ENCODE measurements at places on chromosomes 12 and 14.

DNA sequence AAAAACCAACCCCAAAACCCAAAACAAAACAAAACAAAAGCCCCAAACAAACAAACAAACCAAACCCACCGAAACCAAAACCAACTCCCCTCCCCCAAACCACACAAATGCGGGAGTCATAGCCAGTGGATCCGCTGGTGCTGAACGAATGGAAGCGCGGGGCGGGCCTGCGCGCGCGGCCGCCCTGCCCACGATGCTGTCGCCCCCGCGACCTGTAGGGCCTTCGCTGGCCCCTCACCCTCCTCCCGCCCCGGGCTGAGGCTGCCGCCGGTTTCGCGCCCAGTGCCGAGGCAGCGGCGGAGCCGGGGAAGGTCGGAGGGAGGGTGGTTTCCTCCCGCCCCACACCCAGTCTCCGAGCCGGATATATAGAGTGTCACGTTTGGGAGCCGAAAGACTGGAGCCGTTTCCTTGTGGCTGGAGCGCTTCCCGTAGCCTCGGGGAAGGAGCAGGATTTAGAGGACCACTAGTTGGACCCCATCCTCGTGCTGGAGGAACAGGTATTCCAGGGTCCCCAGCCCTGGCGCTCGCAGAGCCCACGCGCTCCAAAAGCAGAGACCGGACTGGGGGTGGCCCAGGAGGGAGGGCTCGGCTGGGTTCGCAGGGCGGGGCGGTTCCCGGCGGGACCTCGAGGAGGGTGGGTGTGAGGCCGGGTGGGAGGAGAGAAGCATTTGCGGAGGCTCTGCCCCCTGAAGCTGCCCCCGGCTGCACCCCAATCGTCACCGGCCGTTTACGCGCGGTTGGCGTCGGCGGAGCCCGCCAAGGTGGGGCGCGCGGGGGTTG, at the start of gene FAR2:
TSS of gene FAR2 (plus strand) at position 368 of the 780 bp plus-strand sequence. CDS start 121,172 bp downstream, outside the sequence.
- peak; percentile 17 for DNase-seq

DNA sequence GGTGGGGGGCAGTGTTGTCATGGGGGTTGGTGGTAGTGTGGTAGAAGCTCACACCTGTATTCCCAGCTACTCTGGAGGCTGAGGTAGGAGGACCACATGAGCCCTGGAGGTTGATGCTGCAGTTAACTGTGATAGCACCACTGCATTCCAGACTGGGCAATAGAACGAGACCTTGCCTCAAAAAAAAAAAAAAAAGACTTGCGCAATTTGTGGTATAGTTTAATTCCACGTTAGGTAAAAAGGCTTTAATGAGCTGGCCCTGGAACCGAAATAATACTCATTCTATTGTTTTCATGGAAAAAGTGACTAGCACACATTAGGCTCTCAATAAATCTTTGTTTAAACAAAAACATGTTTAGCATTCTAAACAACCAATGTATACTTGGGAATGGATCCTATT, 25.4 kb upstream of the NAP1L1 start:
- DNase-seq: no peak

DNA sequence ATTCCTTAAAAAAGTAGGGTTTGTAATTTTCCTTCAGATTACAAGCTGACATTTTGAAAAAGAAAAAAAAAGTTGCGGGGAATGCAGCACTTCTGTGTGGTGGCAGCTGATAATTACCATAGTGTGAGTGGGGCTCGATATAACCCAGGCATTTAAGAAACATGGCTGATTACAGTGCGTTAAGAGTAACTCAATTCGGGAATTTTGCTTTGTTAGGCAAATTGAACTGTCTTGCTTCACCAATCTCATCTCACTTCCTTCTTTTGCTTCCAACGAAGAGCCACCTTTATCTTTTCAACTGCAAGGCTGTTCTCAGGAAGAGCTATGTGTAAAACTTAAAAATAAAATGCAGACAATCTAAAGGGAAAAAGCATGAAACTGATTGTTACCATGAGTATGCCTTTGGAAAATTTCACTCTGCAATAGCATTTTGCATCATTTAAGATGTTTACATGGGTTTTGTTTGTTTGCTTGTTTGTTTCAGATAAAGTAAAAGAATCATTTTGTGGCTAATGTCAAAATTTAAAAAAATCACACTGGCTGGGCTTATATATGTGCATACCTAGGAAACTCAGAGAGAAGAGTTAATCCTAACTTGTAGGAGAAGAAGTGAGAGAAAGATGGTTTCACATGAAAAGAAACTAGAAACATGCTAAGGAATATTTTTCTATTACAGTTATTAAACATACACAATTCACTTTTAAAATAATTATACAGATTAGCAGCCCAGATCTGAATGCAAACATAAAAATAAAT, 295.9 kb upstream of the ATP2B1 start:
- DNase-seq: no peak

- no peak for DNase-seq
These were observed 27.4 kb downstream of the SRRM4 start for GRCh38 chr12:119008691-119009221.

GRCh38 chr14:72254202-72254936, 322.1 kb downstream of the RGS6 start:
- DNase-seq: no peak

DNA sequence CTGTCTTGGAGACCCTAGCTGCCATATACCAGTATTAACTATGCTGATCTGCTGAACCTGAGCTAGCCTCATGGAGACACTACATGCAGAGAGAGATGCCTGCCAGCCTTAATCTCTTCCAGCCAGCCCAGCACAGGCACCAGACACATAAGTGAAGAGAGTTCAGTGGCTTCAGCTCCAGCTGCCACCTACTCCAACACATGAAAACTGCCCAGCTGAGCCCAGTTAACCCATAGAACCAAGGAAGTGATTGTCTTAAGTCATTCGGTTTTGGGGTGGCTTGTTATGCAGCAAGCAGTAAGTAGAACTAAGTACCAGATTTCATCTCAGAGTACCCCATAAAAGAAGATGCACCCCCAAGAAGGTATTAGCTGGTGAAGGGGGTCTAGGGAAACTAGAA, 7.6 kb downstream of the SERPINA11 start:
- no peak for DNase-seq

GRCh38 chr12:29278673-29279420, 102.1 kb downstream of the ERGIC2 start:
- DNase-seq: no peak

GRCh38 chr12:110638796-110639195, 24.9 kb downstream of the TCTN1 start:
- DNase-seq: no peak

DNA sequence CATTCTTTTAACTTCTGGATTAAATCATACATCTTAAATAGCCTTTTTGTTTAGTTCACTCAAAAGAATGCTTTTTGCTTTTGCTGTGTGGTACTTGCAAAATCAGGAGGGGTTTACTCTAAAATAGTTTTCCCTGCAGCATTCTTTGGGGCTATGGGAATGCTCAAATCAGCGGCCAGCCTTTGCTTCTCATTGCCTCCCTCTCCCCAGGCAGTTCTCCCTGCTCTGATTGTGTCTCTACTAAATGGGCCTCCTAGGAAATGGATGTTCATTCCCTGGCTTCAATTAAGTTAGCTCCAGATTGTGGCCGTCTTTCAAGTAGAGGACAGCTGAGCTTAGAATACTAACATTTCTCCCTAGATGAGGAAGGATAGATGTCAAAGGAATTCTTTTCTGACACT, 4.4 kb downstream of the TULP3 start:
- no peak for DNase-seq

DNA sequence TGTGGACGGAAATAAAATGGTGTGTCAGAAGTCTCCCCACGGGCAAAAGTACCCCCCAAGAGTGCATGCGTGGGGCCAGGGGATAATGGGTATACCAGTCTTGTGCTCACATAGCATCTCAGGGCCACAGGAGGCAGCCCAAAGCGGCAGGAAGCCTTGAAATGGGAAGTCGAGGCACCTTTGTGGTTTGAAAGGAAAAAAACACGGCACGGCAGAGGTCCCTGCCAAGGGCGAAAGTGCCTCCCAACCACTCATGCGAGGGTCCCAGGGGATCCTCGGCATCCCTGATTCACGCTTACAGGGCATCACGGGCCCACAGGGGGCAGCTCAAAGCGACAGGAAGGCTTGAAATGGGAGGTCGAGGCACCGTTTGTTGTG, 583.2 kb downstream of the ALG10 start:
- no peak for DNase-seq

DNA sequence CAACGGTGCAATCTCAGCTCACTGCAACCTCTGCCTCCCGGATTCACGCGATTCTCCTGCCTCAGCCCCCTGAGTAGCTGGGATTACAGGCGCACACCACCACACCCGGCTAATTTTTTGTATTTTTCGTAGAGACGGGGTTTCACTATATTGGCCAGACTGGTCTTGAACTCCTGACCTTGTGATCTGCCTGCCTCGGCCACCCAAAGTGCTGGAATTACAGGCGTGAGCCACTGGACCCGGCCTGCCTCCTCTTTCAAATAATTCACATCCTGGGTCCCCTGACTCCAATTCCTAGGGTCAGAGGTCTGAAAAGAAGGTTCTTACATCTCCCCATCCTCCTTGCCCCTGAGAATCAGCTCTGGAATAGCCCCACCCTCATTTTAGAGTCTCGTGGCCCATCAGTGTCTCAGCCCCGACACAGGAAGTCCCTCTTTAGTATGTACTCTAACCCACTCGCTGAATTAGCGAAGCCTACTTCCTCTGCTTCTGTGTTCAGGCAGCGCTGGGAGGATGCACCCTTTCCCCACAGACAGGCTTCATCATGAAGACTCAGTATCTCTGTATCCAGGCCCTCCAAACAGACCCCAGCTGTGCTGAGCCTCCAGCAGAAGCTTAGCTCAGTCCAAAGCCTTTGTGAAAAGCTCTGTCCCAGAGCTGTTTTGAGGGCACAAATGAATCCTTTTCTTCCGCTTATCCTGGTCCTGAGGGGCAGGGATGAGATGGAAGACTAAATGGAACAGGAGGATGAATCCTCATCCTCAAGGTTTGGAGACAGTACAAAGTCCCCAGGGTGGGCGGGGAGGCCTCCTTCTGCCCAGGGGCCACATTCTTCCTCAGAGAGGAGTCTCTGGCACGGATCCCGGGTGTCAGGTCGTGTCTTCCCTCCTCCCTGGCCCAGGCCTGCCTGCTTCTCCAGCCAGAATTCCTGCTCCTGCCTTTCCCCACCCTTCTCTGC, 3.5 kb downstream of the LPAR5 start:
- DNase-seq: no peak

DNA sequence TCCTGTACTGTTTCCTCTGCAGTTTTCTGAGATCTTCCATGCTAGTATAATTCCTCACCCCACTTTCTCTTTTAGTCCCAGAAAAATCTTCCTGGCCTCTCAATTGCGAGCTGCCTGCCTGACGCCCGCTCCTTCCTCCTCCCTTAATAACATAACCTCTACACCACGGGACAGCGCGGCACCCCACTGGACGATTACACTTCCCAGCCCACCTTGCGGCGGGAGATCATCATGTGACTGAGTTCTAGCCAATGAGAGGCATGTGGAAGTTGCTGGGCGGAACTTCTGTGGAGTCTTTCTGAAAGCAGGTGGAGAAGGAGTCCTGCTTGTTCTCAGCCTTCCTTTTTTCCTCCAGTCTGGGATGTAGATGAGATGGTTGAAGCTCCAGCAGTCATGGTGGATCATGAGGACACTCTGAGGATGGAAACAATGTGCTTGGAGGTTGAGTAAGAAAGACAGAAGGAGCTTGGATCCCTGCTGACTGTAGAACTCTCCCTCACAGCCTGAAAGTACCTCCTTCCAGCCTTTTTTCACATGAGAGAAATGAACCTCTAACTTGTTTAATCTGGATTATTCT, 133.6 kb upstream of the VRK1 start:
- DNase-seq: no peak

DNA sequence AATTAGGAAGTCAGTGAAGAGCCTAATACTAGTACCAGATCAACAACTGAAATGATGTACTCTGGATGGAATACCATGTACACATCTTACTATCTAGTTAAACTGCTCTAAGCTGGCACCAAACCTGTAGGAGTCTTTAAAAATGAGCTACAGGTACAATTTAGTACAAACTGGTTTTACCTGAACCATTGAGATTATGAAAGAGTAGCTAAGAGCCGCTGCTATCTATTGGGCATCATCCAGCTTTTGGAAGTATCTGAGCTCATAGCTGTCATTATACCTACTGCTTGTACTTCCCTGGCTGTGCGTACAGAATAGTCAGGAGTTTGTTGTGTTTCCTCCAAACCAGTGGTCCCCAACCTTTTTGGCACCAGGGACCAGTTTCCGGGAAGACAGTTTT, 12.4 kb downstream of the TBC1D30 start:
- DNase-seq: no peak

DNA sequence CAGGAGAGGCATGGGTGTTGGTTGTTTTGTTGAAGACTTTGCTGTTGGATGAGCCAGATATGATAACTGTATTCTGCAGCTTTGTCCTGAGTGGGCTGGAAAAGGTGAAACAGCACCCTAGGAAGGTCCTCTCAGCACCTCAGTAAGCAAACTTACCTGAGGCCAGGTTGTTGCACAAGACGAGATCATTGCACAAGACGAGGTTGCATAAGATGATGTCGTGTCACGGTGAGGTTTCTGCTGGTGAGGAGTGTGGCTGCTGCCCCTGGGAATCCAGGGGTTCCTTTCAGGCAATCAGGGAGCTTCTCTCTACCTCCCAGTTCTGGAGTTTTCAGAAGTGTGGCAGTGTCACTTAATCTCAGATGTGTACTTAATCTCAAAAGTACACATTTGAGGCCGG, 85.6 kb downstream of the GLT1D1 start:
- DNase-seq: no peak

GRCh38 chr12:29725587-29726320, 58.0 kb downstream of the TMTC1 start:
- DNase-seq: no peak

GRCh38 chr14:77097006-77097699, 905 bp upstream of the CIPC start:
- DNase-seq: no peak

GRCh38 chr14:104267895-104268294, 129.5 kb downstream of the KIF26A start:
- DNase-seq: no peak

GRCh38 chr12:4555804-4556203, 6.2 kb upstream of the DYRK4 start:
- DNase-seq: no peak

Measured in stimulated activated CD4-positive, alpha-beta T cell treated with anti-CD3 and anti-CD28 coated beads, Interleukin-1b, Interleukin-23, amount 100 ng/mL, for 1 hour (primary cell).